GM13976 (cell line): ENCODE measurements at places on chromosomes 3 and 15.

GRCh38 chr3:50194128-50194902 is 2.9 kb downstream of the GNAT1 start:
- peak; percentile 90 for DNase-seq

DNA sequence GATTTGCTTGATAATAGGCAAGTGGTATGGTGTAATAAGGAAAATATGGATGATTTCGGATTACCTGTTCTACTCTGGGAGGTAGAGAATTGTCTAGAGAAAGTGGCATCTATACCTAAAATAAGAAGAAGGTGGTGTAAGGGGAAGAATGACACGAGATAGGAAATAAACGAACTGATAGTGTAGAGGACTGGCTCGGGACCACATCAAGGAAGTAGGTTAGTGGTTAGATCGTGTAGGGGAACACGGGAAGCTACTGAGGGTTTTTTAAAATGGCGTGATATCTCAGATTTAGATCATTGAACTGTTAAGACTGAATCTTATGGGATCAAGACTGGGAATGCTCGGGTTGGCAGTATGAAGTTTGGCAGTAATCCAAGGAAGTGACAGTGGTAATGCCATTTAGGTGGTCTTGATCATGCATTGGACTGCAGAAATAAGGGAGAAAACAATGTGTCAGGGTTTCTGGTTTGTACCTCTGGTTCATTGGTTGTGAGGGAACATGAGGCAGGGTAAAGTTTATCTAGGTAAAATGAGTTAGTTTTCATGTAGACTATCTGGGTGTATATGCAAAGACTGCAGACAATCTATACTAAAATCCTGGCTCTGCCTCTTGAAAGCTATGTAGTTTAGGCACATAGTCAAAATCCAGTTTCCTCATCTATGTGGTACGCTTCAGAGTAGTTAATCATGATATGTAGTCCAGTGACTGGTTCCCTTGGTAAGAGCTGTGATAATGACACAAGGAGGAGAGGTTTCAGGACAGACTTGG is 7.4 kb downstream of the RPL14 start:
- no peak for DNase-seq

DNA sequence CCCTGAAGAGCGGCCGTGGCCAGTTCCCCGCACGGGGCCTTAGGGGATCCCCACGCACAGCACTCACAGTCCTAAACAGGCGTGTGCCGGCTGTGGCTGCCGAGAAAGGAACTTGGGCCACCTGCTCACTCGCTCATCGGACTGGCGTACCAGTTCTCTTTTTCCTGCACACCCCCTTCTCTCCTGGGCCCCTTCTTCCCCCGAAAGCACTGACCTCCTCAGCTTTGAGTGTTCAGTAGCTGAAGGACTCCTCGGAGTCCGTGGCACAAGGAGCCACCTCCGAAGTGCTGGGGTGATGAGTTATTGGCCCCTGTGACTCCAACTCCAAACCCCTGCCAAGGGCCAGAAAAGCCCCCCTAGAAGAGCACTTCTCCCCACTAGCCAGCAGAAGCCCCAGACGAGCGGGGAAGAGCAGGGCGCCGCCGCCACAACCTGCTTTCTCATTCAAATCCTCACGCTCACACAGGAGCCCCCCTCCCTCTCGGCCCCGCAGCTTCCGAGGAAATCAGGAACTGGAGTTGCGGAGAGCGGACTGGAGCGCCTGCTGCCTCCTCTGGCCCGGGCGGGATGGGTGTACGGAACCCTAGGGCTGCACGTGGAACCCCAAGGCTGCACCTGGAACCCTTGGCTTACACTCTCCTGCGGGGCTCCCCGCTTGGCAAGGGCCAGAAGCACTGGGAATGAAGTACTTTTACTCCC is at the start of gene PLCH1:
Gene PLCH1 (minus strand): TSS at position 446 of the 699 bp plus-strand sequence. CDS start 40,847 bp downstream, outside the sequence.
- peak; percentile 70 for DNase-seq

- DNase-seq, result no peak
Observed at GRCh38 chr3:136277634-136278033, 27.5 kb downstream of the PCCB start.

DNA sequence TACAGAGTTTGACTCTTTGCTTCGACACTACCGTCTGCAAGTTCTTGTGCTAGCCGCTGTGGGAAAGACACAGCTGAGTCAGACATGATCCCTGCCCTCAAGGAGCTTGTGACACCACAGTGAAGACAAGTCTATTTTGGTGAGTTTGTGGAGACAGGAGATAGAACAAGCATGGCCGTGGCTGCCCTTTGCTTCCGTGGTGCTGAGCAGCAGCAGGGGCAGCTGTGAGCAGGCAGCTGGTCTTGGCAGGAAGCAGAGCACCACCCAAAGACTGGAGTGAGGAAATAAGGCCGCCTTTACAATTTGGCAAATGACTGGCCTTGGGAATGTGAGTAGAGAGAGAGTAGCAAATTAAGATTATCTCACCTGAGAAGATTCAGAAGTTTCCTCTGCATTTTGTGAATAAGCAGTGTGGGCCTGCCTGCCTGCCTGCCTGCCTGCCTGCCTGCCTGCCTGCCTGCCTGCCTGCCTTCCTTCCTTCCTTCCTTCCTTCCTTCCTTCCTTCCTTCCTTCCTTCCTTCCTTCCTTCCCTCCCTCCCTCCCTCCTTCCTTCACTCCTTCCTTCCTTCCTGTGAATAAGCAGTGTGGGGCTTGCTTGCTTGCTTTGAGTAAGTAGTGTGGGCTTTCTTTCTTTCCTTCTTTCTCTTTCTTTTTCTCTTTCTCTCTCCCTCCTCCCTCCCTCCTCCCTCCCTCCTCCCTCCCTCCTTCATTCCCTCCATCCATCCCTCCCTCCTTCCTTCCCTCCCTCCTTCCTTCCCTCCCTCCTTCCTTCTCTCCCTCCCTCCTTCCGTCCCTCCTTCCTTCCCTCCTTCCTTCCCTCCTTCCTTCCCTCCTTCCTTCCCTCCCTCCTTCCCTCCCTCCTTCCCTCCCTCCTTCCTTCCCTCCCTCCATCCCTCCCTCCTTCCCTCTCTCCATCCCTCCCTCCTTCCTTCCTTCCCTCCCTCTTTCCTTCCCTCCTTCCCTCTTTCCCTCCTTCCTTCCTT is 1.6 kb upstream of the GCNT3 start:
- no peak for DNase-seq

- no peak for DNase-seq
Observed at GRCh38 chr15:80070840-80071239, 11.4 kb downstream of the ZFAND6 start.

- peak; percentile 42 for DNase-seq
Observed at GRCh38 chr3:131329774-131330173, 51.8 kb upstream of the NUDT16 start.

DNA sequence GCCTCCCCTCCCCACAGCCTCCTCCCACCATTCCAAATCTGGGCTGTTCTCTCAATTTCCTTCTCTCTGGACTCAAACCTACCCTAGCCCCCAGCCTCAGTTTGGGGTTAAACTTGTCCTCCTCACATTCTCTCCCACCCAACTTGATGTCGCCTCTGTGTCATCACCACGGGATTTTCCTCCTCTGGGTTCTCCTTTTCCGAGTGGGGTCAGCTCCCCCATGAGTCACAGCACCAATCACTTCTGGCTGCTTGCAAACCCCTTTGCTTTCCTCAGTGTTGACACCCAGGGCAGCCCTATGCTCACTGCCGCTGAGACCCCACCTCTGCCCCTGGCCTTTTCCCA is 451 bp downstream of the CCR5AS start:
- no peak for DNase-seq

DNA sequence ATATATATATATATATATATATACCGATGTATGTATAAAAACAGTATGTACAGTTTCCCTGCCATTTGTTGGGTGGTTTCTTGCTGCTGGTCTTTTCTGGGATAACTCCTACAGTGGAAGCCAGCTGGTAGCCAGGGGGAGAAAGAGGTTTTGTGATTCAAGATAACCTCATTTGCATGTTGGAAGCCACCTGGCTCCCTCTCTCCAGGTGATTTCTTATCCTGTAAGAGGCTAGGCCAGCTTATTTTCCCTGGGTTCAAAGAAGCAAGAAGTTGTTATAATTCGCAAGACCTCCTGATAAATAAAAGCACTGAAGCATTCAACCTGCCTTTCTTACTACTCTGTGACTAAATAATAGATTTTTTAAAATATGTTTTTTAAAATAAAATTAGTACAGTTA is 443.3 kb downstream of the VGLL3 start:
- DNase-seq, result no peak

DNA sequence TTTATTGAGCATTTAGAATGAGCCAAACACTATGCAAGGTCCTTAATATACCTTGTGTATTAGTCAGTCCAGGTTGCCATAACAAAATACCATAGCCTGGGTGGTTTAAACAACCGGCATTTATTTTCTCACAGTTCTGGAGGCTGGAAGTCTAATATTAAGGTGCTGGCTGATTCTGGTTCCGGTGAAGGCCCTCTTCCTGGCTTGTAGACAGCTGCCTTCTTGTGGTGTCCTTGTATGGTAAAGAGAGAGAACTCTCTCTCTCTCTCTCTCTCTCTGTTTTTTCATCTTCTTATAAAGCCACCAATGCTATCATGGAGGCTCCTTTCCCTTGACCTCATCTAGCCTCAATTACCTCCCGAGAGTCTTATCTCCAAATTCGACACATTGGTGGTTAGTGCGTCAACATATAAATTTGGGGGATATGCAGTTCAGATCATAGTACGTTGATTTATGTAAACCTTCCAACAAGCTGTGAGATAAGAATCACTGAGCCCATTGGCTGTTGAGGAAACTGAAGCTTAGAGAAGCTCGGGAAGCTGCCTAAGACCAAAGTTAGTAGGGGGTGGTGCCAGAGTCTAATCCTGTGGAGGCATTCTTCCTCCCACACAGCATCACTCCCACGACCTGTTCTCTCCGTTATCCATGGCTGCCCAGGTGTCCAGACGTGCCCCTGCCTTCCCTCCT is 298.0 kb upstream of the PROK2 start:
- DNase-seq, result no peak

GRCh38 chr3:121710347-121710746 is 39.2 kb downstream of the GOLGB1 start:
- DNase-seq, result no peak

DNA sequence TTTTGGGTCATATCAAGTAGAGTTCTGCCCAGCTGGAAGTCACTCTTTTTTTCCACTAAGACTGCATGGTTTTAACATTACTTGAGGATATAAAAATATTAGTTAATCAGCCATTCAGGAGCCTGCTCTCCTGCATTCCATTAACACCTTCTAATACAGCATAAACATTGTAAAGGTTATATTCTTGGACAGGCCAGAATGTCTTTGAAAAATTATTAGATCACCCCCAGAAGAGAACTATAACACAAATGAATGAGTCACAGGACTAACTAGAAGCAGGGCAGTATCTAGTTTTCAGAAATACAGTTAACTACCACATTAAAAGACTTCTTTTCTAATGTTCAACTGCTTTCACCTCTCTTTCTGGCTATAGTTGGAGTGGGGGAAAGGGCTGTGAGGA is 80.9 kb downstream of the THBS1 start:
- DNase-seq, result no peak

- no peak for DNase-seq
Observed at GRCh38 chr15:43267439-43267838, 711 bp upstream of the TGM5 start.

- no peak for DNase-seq
Observed at GRCh38 chr3:128577711-128578110, 72.9 kb downstream of the RPN1 start.

DNA sequence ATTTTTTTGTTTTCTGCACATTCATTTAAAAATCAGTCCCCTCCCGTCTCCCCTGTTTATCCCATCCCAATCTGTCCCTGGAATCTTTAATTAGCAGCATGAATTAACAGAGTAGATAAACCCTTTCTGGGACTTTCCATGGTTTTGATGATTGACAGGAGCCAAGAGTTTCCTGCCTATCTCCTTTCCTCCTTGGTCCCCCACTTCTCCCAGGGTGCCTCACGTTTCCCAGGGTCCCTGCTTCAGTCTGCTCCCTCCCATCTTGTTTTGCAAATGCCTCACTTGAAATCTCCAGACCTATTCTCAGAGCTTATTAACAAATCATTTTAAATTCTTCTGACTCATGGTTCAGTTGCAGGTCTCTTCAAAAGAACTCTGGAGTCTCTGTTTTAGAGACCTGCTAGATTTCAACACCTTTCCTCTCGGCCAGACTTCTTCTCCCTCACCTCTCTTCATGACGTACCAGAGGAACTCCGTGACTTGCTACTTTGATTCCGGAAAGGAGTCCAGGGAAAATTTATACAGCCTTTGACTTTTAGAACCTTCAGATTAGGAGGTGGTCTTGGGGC is 238.5 kb downstream of the ITPR1 start:
- DNase-seq, result no peak

DNA sequence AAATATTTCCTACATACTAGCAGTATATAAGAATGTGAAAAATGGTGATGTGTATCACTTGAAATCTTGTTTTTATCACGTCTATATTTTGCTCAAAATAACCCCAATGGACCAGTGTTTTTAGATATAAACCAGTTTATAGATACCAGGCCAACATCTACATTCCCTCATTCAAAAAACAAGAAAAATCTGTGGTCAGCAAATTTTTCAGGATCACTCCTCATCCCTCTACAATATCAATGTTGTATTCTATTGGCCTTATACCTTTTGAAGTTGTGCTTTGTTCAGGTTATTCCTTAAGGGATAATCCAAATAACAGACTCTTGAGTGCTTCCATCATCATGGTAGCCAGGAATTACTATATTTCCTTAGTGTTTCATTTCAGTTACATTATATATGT is 332.9 kb upstream of the ARRDC4 start:
- DNase-seq, result no peak

GRCh38 chr3:88267441-88267840 is 117.7 kb downstream of the C3orf38 start:
- DNase-seq, result no peak

DNA sequence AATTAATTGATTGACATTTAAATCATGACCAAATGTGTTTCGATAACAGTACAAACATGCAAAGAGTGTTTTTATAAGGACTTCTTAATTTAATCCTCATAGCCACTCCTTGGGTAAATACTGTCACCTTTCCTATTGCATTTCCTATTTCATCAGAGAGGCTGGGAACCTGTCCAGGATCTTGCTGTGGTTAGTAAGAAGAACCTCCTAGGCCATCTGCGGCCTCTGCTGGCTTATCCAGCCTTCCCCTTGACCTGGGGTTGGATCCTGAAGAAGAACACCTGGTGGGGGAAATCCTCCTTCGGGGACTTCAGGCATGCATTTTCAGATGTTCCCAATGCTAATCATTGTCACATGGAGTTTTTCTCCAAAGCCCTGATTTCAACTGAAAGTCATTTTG is 25.5 kb downstream of the GLDN start:
- DNase-seq, result no peak

DNA sequence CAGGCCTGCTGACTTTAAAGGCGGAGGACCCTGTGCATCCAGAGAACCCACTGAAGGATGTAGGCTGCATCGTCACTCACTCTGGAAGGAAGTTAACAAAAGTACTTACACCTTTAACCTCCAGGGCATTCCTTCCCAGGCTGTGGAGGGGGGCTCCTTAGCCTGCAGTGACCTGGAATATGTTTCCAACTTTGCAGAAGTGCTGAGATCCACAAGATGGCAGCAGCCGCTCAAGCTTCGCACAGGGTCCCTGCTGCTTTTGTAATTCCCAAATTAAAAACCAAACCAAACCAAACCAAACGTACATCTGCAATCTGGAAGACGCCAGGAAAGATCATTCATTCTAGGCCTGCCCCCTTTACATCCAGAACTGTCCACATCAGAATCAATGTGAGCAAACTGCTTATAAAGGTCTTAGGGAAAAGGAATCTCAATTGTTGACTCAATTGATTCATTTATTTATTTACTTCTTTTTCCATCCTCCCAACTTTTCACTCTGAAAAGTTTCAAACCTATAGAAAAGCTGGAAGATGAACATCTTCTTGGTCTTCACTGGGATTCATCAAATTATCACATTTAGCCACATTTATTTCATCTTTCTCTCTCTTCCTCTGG is 70.5 kb upstream of the KLHL25 start:
- peak; percentile 44 for DNase-seq

GRCh38 chr3:122564155-122564912 is at the start of the genes DTX3L and PARP9:
Gene DTX3L (plus strand): TSS chr3:122564338. CDS start chr3:122564427, 89 bp downstream.
Gene PARP9 (minus strand): TSS chr3:122564300. CDS start chr3:122559620, 4,680 bp downstream.
- DNase-seq, result peak; percentile 83
